ENCODE measurements at places on chromosomes 2 and 18. TPM values are rescaled to one million over a fixed set of nuclear protein-coding genes. Genes with fewer than 3 reads are reported as not detected.

GRCh38 chr2:219645631-219646527, 18.4 kb downstream of the SLC4A3 start:
- DNase-seq = no peak

DNA sequence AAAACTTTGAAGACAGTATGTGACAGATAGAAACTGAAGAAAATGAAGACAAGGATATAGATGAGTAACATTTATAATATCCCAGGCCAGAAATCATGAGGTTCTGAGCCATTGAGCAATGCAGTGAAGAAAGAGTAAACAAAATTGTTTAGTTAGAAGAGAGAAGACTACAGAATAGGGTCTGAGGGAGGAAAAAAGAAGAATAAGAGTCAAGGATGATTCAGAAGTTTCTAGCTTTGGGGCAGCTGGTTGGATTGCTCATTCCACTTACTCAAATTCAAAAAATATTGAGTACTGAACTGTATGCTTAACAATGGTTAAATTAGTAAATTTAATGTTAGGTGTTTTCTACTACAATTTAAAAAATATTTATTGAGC, 155.0 kb upstream of the OTX1 start:
- DNase-seq = no peak

- no peak for DNase-seq
Observed at GRCh38 chr2:47426786-47427185, 23.8 kb downstream of the MSH2 start.

DNA sequence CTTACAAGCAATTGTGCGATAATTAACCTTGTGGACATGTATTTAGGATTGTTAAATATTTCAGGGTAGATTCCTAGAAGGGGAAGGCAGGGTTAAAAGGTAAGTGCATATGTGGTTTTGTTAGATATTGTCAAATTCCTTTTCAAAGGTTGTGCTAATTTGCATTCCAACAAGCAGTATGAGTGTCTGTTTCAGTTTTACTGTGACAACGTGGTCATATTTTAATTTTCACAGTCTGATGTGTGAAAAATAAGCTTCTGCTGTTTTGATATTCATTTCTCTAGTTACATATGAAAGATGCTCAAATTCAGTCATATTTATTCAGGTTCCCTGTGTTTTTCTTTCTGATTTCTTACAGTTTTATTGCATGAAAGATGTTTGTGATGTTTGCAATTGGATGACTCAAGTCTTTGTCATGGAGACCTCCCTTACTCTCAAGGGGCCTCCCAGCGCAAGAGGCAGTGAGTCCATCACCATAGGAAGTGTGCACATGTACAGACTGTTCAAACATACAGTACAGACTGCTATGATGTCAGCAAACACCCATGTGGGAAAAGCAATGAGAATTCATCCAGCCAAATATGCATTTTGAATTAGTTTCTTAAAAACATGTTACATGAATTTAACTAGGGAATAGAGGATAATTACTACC, 310.8 kb downstream of the GALR1 start:
- no peak for DNase-seq

DNA sequence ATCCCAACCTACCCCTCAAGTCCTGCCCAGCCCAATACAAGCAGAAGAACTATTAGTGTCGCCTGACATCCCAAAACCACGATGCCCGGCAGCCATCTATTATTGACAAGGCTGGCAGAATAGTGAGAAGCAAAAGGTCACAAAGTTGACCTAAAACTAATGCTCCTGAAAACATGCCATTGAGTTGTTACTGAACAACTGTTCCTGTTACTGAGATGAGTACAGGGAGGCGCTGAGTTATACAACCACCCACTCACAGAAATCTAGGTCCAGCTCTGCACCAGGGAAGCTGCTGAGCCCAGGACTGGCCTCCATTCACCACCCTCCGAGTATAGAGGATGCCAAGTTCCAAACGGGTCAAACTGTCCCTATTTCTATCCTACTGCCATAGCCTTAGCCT, 180.0 kb upstream of the ACAA2 start:
- no peak for DNase-seq

DNA sequence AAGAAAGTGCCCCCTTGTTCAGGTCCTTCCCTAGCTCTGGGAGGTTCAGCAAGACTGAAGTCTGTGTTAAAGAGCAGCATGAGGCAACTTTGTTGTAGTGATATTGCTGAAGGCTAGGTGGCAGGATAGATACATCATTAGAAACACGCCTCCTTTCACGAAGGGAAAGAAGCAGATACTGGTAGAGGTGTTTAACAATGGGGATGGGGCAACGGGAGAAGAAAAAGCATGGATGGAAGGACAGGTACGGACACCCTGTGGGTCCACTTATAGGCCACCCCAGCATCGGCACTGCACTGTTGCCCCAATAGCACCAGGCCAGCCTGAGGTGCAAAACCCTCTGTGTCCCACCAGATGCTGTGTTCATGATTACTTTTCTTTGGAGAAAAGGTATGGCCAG, 3.5 kb upstream of the IGFBP5 start:
- DNase-seq = no peak

DNA sequence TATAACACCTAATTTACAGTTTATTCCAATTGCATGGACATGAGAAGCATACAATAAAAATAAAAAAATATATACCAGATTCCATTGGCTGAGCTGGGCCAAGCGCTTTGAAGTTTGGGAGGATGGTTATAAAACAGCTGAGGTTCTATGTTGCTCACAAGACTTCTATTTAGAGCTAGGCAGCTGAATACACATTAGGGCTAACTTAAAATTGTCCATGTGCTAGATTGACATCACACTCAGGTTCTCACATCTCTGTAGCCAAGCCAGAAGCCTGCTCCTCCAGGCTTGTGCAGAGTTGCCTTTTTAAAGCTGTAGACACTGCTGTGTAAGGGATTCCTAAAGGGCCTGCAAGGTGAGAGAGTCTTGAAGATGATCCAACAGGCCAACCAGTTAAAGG, 871.1 kb upstream of the FANCL start:
- no peak for DNase-seq

DNA sequence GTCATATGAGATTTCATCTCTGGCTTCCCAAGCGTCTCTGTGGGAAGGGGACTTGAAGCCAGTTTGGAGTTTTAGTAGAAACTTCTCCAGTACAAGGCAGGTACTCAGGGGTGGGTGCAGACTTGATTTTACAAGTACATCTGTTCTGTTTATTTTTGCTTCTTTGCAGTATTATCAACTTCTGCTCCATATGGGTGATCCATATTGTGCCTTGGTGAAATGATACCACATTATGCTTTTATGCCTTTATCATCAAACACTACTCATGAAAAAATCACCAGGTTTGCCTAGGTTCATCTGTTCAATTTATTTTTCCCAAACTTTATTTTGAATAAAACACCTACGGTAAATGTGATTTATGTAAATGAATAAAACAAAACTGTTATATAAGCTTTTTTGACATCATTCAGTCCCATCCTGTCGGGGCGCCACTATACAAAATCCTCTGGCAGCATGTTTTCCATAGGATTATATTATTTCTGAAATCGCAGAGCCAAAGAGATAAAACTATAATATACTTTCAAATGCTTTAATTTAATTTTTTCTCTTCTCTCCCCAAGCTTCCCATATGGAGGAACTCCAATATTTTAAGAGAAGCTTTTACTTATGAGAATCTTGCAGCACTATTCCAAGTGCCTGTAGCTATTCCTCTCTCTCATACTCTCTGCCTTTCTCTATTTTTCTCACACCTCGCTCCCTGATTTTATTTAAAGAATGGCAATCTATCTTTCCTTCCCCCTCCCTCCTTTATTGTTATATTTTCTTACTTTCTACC, 490.9 kb downstream of the RNF144A start:
- DNase-seq = no peak

GRCh38 chr18:33556846-33557245, 21.2 kb upstream of the ASXL3 start:
- DNase-seq = no peak

- peak; percentile 70 for DNase-seq
Observed at GRCh38 chr2:13616059-13616458, 899.3 kb downstream of the TRIB2 start.

- no peak for DNase-seq
Observed at GRCh38 chr2:65071499-65072180, 15.4 kb downstream of the CEP68 start.

GRCh38 chr2:163670929-163671328, 64.9 kb downstream of the FIGN start:
- DNase-seq = no peak

GRCh38 chr2:51032751-51033330, 909 bp upstream of the NRXN1 start:
- DNase-seq = no peak

GRCh38 chr2:233092432-233093165, 32.5 kb downstream of the INPP5D start:
- DNase-seq = peak; percentile 7

GRCh38 chr18:31860488-31860887, 82.4 kb downstream of the TRAPPC8 start:
- DNase-seq = no peak

DNA sequence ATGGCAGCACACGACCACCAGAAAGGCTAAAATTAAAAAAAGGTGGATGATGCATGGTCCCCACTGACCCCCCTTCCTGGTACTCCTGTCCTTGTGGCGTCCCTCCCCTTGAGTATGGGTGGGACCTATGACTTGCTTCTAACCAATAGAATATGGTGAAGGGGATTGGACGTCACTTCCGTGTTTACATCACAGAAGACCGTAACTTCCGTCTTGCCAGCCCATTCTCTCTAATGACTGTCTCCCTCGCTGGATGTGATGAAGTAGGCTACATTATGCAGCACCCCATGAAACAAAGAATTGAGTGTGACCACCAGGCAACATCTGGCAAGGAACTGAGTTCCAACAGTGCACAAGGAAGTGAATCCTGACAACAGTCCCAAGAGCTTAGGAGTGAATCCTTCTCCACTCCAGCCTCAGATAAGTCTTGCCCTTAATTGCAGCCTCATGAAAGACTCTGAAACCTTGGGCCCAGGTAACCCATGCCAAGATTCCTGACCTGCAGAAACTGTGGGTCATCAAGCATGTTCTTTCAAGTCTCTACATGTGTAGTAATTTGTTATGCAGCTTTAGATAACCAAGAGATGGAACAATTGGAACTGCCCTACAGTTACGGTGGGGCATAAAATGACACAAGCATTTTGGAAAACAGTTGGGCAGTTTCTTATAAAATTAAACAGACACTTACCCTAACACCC, 80.1 kb upstream of the NPAS2 start:
- no peak for DNase-seq

Gene ARHGAP15
- 12.0 TPM for total RNA-seq

Gene SERPINB13
- not detected for total RNA-seq

Gene ABCB11
- 0.09 TPM for total RNA-seq

Gene SERPINB5
- total RNA-seq = not detected

Gene NLRC4
- total RNA-seq = 4.0 TPM

Gene TMEM131
- 37.7 TPM for total RNA-seq

Gene BCL11A
- 2.0 TPM for total RNA-seq

Gene FRZB
- 5.4 TPM for total RNA-seq

Gene ELMOD3
- 13.1 TPM for total RNA-seq

All from posterior vena cava (tissue), 2 donors.